ENCODE measurements at places on chromosomes 5 and 9.

GRCh38 chr5:53934151-53934820 is 373.8 kb downstream of the NDUFS4 start:
- DNase-seq, result no peak

DNA sequence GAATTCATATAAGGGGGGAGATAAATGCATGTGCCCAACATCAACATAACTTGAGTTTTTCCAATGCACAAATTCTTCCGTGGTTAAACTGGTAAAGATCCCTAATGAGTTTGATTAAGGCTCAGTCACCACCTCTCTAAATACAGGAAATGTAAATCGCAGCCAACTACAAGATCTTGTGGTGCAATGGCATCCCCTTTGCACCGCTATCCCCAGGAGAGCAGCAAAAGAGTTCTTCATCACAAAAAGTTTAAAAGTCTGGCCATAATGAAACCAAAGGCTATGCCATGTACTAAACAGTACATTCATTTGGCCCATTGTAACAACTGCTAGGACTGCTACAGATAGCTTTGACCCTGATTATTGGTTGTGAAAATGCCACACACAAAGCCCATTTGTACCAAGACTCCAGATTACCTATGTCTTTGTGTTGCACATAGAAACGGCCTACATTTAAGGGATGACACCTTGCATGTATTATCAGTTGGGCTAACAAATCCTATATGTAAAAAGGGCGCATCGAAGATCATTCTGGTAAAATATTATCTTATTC is 44.5 kb downstream of the ZNF608 start:
- no peak for DNase-seq

DNA sequence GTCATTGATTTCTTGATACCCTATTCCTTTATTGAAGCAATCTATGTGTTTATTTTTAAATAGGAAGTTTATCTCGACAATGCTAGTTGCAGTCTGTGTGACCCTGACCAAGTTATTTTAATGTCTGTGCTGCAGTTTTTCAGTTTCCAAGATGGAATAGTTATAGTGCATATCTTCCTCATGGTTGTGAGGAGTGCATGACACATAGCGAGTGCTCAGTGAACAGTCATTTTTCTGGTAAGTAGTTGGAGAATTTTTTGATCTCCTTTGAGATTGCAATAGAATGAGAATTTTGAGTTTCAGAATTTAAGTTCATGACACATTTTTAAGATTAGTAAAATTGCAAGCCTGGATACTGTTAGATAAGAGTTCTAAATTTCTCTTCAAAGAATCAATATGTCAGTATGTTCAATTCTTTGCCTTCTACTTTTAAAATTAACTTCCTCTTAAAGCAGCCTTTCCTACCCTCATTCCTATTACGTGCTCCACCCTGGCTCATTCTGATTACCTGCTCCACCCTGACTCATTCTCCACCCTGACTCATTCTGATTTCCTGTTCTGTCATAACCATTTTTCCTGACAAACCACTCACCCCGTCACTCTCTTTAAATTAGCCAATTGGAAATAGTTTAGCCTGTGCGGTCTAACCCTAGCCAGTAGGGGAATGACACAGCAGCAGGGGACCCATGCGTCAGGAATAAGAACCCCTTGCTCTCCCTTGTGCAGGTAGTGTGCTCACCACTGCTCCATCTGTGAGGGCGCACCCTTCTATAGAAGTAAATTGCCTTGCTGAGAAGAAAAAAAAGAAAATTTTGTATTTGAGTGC is 30.7 kb downstream of the SPIN1 start:
- no peak for DNase-seq

GRCh38 chr5:148060309-148060708 is 3.5 kb upstream of the SPINK5 start:
- DNase-seq, result no peak

- DNase-seq, result no peak
Measured at GRCh38 chr9:98381311-98382103, 126.1 kb upstream of the TBC1D2 start.

DNA sequence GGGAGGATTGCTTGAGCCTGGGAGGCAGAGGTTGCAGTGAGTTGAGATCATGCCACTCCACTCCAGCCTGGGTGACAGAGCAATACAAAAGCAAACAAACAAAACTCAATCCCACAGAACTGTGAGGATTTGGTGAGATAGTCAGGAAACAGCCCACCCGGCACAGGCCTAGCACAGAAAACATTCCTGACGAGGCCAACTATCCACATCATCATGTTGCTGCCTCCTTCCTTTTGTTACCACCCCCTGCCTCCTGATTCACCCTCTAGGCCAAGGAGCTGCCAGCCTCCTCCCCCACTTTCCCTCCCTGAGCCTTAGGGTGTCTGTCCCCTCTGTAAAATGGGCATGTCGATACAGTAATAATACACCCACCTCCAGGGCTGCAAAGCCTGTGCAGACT is 39.0 kb downstream of the STK10 start:
- DNase-seq, result no peak

DNA sequence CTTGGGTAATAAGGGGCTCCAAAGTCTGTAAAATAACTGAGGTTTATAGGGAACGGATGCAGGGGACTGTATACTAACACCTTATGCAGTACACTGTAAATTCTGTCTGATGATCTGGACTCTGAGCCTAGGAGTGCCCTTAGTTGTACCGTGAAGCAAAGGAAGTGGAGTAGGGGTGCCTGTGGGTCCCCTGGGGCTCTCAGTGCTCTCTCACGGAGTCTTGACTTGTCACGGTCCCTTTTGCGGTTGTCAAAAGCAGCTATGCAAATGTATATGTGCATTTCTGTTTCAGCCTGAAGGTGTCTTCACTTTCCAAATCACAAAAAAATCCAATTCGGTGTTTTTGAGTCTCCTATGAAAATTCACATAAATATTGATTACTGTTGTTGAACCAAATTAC is 17.8 kb downstream of the DMRT1 start:
- DNase-seq, result no peak

- no peak for DNase-seq
Measured at GRCh38 chr5:77095189-77095588, 8.1 kb upstream of the ZBED3 start.

DNA sequence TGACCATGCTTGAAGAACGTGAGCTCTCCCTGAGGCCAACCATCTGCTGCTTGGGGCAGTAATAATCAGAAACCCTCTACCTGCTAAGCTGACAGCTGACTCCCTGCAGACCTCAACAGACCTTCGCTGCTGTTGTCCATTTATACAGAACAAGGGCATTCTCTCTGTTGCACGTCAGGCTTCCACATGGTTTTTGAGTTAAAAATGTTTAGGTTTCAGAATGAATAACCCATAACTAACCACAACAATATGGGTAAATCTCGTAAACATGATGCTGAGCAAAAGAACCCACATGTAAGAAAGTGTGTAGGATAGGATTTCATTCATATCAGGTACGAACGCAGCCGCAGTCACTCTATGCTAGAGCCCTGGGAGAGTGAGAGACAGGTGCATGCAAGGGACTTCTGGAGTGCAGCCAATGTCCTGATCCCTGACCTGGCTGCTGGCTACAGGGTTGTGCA is 348.5 kb downstream of the MED10 start:
- DNase-seq, result no peak

DNA sequence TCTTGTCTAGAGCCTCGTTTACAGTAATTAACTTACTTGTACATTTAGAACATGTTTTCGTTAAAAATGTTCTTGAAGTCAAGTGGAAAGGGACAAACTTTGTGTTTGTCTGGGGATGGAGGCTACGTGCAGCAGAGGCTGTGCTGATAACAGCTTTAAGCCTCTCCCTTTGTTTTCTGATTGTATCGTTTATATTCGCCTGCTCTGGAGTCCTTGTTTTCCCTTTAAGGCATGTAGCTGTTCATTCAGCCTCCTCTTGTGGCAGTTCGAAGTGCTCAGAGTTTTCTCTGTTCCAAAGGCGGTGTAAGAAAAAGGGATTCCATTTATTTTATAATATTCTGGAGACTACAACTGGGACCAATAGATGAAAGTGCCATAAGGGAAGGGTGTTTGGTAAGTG is 1.9 kb downstream of the SLC36A1 start:
- DNase-seq, result no peak

DNA sequence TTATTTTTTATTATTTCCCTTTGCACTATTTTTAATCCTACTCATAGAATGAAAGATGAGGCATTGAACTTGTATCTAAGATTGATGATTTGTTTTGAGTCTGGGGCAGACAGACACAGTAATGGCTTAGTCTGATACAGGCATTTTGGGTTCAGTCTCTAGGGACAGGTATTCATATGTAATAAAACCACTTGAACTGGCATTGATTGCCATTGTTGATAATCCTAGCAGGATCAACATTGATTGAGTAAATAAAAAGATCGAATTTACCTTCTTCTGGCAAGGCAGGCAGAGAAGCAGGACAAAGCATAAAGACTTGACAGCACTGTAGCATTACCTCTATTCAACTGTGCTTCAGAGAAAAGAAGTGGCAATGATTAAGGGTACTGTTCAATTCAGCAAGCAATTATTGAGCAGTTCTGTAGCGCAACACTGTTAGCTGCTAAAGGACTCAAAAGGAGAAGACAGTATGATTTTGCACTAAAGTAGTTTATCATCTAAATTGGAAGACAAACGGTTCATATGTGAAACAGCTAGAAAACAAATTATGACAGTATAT is 144.4 kb downstream of the COMMD10 start:
- no peak for DNase-seq

DNA sequence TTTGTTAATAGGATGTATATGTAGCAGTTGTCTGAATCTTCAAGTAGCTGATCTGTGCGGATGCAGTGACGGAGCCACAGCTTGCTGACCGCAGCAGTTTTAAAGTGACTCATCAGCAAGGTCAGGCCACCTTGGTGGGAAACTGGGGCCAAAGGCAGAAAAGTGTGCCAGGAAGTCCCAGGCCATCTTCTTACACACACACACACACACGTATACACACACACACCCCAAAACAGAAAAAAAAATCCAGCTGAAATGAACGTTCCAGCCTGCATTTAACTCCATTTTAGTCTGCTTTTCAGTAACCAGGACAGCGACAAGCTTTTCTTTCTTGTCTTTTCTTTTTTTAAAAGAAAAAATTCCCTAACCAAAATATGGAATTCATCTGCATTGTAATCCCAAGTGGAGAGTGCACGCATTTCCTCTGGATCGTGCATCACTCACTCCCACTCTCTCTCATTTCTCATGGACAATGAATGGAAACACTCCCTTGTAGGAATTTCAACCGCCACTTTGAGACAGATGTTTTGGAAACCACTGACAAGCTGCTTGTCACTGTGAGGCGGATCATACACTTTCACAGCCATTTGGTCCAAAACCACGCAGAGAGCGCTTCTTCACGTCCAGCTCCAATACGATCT is 103.9 kb downstream of the LHFPL2 start:
- DNase-seq, result no peak

GRCh38 chr9:120486347-120486746 is 93.6 kb downstream of the CDK5RAP2 start:
- DNase-seq, result no peak

GRCh38 chr5:135092476-135092875 is 58.4 kb upstream of the PITX1 start:
- DNase-seq, result no peak

GRCh38 chr5:10671041-10672008 is 89.7 kb downstream of the DAP start:
- DNase-seq, result no peak

DNA sequence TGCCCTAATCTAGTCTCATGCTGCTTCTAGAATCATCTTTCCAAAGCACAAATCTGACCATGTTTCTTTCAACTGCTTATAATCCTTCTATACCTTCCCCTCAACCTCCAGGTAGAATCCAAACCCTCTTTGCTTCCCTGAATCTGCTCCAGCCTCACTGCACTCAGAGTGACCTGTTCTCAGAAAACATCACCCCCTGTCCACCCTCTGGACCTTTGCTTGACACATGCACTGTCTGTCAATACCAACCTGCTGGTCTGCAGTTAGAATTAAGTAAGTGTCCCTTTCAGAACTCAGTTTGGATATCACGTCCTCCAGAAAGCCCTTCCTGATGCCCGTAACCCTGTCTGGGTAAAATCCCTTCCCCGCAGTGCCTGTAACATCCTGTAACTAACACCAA is 63.1 kb downstream of the SH3TC2 start:
- DNase-seq, result no peak

GRCh38 chr5:168282120-168282519 is 9.3 kb upstream of the WWC1 start:
- no peak for DNase-seq

- no peak for DNase-seq
Measured at GRCh38 chr9:90547896-90548295, 94.7 kb downstream of the DIRAS2 start.

DNA sequence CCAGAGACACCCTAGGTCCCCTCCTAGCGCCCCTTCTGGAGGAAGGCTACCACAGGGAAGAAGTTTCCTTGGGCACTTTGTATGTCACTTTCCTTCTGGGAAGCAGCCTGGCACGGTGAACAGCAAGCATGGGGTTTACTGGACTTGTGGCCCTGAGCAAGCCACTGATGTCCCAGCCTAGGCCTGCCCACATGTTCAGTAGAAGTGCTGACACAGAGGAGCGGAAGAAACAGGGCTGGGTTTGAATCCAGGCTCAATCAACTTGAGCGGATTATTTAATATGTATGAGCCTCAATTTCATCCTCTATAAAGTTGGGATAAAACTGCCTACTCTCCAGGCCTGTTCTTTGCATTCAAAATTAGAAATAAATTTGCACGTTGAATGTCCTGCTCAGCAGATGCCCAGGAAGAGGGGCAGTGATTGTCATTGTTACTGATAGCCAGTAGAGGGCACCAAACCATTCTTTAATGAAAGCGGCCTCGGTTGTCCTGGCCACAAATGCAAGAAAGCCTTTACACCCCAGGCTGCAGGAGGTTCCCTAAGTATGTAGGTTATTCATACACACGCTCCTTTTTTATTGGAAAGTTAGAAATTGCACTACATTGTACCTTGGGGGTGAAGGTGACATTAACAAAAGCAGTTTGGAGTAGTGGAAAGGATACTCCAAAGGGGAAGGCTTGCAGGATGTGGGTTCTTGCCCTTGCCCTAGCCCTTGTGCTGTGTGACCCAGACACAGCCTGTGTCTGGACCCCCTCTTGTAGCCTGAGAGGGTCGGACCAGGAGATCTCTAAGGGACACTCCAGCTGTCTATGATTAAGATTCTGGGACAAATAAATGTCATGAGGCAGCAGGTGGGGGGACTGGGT is 13.4 kb upstream of the XPA start:
- DNase-seq, result peak; percentile 65

DNA sequence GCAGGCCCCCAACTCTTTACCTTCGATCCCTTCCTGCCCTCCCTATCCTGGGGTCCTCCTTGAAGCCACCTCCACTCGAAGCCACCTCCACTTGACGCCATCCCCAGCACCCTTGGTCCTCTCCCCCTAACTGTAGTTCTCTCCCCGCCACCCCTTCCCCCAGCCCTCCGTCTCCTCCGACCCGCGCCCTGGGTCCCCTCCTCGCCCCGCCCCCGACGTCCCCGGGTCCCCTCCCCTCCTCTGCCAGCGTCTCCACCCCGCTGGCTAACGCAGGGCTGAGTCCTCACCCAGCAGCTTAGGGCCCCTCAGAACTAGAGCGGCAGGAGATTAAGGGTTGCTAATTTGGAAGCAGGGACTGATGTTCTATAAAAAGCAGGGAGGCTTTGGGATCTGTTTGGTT is 30.6 kb upstream of the ANKRD33B start:
- DNase-seq, result no peak

GRCh38 chr9:132531710-132532570 is 50.5 kb upstream of the BARHL1 start:
- DNase-seq, result no peak
